ENCODE measurements at places on chromosomes 11 and 22. TPM values are rescaled to one million over a fixed set of nuclear protein-coding genes. Genes with fewer than 3 reads are reported as not detected.

C11orf16 gene
- not detected for total RNA-seq

OMP gene
- total RNA-seq, result 0.75 TPM

GAB4 gene
- not detected for total RNA-seq

NAV2 gene
- 6.3 TPM for total RNA-seq

APOA4 gene
- total RNA-seq, result 171 TPM

MMP8 gene
- 3.5 TPM for total RNA-seq

BTBD18 gene
- not detected for total RNA-seq

AQP11 gene
- total RNA-seq, result 16.6 TPM

FADS1 gene
- 137 TPM for total RNA-seq

GRCh38 chr11:13260201-13260962 lies 17.2 kb upstream of the BMAL1 start:
- H3K27me3 ChIP-seq, result no peaks in the 10 kb centered on the region
- H3K27ac ChIP-seq, result no peak overlapping the region
- no peak for DNase-seq
- H3K4me1 ChIP-seq, result no peaks in the 10 kb centered on the region
- no peaks in the 10 kb centered on the region for H3K36me3 ChIP-seq
- no peak overlapping the region for H3K4me3 ChIP-seq

DNA sequence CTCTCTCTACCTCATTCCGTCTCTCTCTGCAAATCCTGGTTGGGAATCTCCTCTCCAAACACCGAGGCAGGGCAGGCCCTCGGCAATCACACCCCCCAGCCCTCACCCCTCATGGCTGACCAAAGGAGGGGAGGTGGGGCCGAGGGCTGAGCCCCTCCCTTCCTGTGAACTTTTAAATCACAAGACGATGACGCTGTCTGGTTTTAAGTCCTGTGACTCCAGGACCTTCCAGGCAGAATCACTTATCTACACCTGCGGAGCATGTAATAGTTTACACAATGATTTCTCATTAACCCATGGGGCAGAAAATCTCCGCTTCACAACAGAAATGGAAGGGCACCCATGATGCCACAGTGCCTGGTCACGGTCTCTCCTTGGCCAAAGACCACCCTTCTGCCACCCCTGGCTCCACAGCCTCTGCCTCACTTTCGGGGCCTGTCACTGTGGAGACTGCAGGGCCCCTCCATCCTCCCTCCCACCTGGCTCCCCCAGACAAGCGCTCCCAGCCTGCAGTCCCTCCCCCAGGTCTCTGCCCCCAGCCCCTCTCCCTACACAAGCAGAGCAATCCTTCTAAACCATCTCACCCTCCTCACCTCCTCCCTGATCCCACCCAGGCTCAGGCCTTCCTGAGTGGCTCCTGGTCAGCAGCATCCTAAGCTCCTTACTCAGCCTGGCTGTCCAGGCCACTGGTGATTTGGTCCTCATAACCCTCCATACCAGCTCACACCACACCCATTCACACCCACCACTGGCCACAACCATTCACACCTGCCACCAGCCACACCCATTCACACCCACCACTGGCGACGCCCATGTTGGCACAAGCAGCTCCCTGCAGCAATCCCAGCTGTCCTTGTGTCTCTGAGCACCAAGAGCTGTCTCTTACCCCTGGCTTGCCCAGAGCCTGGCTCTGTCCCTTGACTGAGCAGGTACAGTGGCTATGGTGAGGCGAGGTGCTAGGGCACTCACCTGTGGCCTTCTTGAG lies 30.7 kb upstream of the ARFGAP3 start:
- no peaks in the 10 kb centered on the region for H3K36me3 ChIP-seq
- H3K27ac ChIP-seq, result peak overlapping the region; percentile 72
- DNase-seq, result no peak
- H3K4me1 ChIP-seq, result peaks cover 30% of the 10 kb centered on the region
- H3K4me3 ChIP-seq, result no peak overlapping the region

- no peak for DNase-seq
- H3K27me3 ChIP-seq, result no peaks in the 10 kb centered on the region
- no peaks in the 10 kb centered on the region for H3K36me3 ChIP-seq
- H3K4me3 ChIP-seq, result peak overlapping the region; percentile 91
- H3K4me1 ChIP-seq, result peaks cover 32% of the 10 kb centered on the region
These were observed 1.3 kb downstream of the PACSIN2 start for GRCh38 chr22:43013355-43014315.

- no peak overlapping the region for H3K27ac ChIP-seq
- no peaks in the 10 kb centered on the region for H3K27me3 ChIP-seq
- no peak overlapping the region for H3K4me3 ChIP-seq
- no peak for DNase-seq
These were observed 262.8 kb downstream of the BRD1 start for GRCh38 chr22:49564666-49565515.

DNA sequence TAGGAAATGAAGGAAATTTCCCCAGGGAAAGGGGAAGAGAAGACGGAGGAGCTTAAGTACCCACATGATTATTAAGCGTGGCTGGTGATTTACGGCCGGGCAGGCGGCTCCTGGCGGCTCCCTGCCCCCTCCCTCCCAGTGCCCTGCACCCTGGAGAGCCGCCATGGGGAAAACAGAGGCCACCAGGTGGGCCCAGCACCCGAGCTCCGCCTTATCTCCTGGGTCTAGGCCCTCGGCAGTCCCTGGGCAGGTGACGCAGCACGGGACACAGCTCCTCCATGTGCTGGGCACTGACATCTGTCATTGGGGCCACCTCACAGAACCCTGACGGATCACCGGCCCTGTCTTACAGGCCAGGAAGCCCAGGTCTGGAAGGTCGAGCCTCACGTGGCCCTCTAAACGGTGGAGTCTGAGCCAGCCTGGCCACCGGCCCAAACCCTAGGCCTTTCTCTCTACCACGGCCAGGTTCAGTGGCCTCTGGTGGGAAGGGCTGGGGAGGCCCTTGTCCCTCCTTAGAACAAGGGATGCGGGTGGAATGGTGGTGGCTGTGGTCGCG lies 60.2 kb upstream of the PPARA start:
- H3K4me1 ChIP-seq, result peaks cover 58% of the 10 kb centered on the region
- DNase-seq, result no peak
- no peak overlapping the region for H3K4me3 ChIP-seq
- H3K27ac ChIP-seq, result peak overlapping the region; percentile 96

- H3K27ac ChIP-seq, result no peak overlapping the region
- no peaks in the 10 kb centered on the region for H3K27me3 ChIP-seq
- no peaks in the 10 kb centered on the region for H3K4me1 ChIP-seq
- no peak for DNase-seq
These were observed 7.8 kb upstream of the STIP1 start for GRCh38 chr11:64178203-64178602.

GRCh38 chr11:20631519-20632168 lies 32.2 kb downstream of the SLC6A5 start:
- H3K27me3 ChIP-seq, result no peaks in the 10 kb centered on the region
- no peaks in the 10 kb centered on the region for H3K4me1 ChIP-seq
- no peak for DNase-seq
- H3K27ac ChIP-seq, result no peak overlapping the region
- no peaks in the 10 kb centered on the region for H3K36me3 ChIP-seq
- H3K4me3 ChIP-seq, result no peak overlapping the region

GRCh38 chr22:44442851-44443595 lies 55.0 kb downstream of the RTL6 start:
- no peak for DNase-seq
- no peaks in the 10 kb centered on the region for H3K4me1 ChIP-seq
- no peaks in the 10 kb centered on the region for H3K27me3 ChIP-seq
- H3K36me3 ChIP-seq, result no peaks in the 10 kb centered on the region
- H3K27ac ChIP-seq, result no peak overlapping the region
- H3K4me3 ChIP-seq, result no peak overlapping the region

DNA sequence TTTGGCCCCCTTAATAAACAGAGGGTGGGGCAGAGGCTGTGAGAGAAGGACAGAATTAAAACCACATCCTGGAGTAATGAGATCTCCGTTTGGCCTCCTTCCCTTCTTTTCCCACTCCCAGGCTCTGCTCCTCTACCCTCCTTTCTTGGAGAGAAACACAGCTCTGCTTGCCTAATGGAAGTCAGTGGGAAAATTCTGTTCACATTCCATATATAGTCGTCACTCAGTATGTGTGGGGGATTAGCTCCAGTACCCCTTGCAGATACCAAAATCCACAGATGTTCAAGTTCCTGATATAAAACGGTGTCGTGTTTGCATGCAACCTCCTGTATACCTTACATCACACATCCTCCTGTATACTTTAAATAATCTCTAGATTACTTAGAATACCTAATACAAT lies 37.6 kb upstream of the THY1 start:
- H3K36me3 ChIP-seq, result no peaks in the 10 kb centered on the region
- DNase-seq, result no peak
- no peaks in the 10 kb centered on the region for H3K27me3 ChIP-seq

- no peaks in the 10 kb centered on the region for H3K27me3 ChIP-seq
- no peaks in the 10 kb centered on the region for H3K36me3 ChIP-seq
- H3K4me1 ChIP-seq, result no peaks in the 10 kb centered on the region
- no peak for DNase-seq
These were observed 1734.0 kb upstream of the RAG2 start for GRCh38 chr11:38332046-38332445.

GRCh38 chr22:39290724-39291161 lies 28.7 kb downstream of the RPL3 start:
- H3K27ac ChIP-seq, result peak overlapping the region; percentile 78
- no peaks in the 10 kb centered on the region for H3K27me3 ChIP-seq
- H3K4me3 ChIP-seq, result no peak overlapping the region
- H3K36me3 ChIP-seq, result no peaks in the 10 kb centered on the region
- peaks cover 17% of the 10 kb centered on the region for H3K4me1 ChIP-seq

DNA sequence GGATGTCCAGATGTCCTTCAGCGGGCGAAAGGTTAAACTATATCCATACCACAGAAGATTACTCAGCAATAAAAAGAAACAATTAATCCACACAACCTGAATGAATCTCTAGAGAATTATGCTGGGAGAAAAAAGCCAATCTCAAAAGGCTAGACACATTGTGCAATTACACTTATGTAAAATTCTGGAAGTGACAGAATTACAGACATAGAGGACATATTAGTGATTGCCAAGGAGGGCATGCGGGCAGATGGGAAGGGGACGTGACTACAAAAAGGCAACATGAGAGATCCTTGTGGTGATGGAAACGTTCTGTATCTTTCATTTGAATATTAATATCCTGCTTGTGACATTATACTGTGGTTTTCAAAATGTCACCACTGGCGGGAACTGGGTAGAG lies 103.5 kb upstream of the BMAL1 start:
- H3K27ac ChIP-seq, result no peak overlapping the region
- no peak for DNase-seq
- H3K4me1 ChIP-seq, result no peaks in the 10 kb centered on the region
- no peaks in the 10 kb centered on the region for H3K36me3 ChIP-seq
- no peak overlapping the region for H3K4me3 ChIP-seq
- H3K27me3 ChIP-seq, result peaks cover 4% of the 10 kb centered on the region

GRCh38 chr11:9201372-9202162 lies 63.6 kb downstream of the DENND5A start:
- no peaks in the 10 kb centered on the region for H3K27me3 ChIP-seq
- H3K36me3 ChIP-seq, result peaks cover 3% of the 10 kb centered on the region
- no peak for DNase-seq
- no peak overlapping the region for H3K27ac ChIP-seq

GRCh38 chr11:117319214-117319840 lies 3.3 kb upstream of the BACE1 start:
- no peak overlapping the region for H3K27ac ChIP-seq
- H3K4me3 ChIP-seq, result no peak overlapping the region
- no peaks in the 10 kb centered on the region for H3K27me3 ChIP-seq
- peaks cover 12% of the 10 kb centered on the region for H3K4me1 ChIP-seq
- H3K36me3 ChIP-seq, result no peaks in the 10 kb centered on the region

DNA sequence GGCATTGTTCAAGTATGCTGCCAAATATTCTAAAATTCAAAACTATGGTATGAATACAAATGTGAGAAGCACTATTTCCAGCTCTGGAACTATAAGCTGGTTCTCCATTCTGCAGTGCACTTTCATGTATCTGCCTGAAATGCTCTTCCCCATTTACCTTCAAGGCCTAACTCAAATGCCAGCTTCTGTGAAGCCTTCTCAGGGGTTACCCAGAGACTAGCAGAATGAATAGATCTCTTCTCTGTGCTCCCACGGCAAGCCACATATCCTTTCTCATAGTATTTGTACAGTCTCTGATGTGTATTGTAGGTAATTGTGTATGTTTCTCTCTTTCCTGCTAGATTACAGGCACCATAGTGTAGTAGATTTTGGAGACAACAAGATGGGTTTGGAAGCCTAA lies 4.1 kb downstream of the HOATZ start:
- H3K4me3 ChIP-seq, result no peak overlapping the region
- H3K36me3 ChIP-seq, result no peaks in the 10 kb centered on the region
- DNase-seq, result no peak
- no peaks in the 10 kb centered on the region for H3K4me1 ChIP-seq
- H3K27me3 ChIP-seq, result no peaks in the 10 kb centered on the region

DNA sequence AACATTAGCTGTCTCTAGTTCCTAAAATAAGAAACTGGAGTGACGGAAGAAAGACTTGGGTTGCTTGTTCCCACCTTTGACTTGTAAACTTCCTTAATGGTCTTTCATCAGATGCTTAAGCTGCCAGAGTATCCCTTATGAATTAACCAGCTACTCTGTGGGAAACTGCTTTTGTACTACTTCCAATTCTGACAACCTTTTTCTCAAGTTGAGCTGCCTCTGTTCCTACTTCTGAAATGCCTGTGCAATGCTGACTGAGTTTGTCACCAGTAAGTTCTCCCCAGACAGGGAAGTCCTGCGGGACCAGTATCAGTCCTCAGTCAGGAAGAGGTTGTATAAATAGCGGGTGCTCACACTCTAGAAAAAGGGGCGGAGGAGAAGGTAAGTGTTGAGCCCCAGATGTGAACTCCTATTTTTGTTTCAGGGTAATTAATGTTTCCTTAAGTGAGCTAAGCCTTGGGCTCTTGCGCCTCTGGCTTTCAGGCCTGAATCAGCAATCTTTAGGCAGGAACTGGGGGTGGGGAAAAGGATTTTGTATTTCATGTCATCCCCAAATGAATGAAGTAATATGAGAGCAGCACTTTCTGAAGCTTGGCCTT lies 67.2 kb downstream of the CECR2 start:
- DNase-seq, result no peak
- H3K36me3 ChIP-seq, result no peaks in the 10 kb centered on the region
- H3K27me3 ChIP-seq, result no peaks in the 10 kb centered on the region
- no peak overlapping the region for H3K27ac ChIP-seq
- no peak overlapping the region for H3K4me3 ChIP-seq

DNA sequence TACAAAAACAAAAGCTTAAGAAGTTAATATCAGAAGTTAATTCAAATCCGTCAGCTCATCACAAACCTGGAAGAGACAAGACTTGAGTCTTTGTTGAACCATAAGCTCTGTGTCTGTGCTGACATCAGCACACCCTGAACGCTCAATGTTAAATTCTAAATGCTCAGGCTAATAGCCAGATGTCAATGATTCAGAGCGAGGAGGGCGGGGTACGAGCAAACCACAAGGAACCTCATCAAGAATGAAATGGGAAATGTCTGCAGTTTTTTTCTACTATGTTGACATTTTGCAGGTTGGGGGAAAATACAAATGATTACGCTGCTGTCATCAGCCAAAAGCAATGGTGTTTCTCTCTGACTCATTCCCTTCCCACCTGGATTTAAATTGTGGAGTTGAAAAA lies 1057.2 kb downstream of the NTM start:
- DNase-seq, result no peak
- no peak overlapping the region for H3K27ac ChIP-seq
- no peaks in the 10 kb centered on the region for H3K36me3 ChIP-seq
- no peak overlapping the region for H3K4me3 ChIP-seq
- no peaks in the 10 kb centered on the region for H3K27me3 ChIP-seq
- H3K4me1 ChIP-seq, result no peaks in the 10 kb centered on the region
